ENCODE measurements at places on chromosomes 3 and 15. TPM values are rescaled to one million over a fixed set of nuclear protein-coding genes. Genes with fewer than 3 reads are reported as not detected.

ZNF860 gene
- 2.8 TPM for total RNA-seq

XPC gene
- 15.3 TPM for total RNA-seq

CCR1 gene
- total RNA-seq = 3.7 TPM

RASGRF1 gene
- total RNA-seq = 1.8 TPM

GOLGA6L4 gene
- total RNA-seq = 7.6 TPM

HCN4 gene
- 0.07 TPM for total RNA-seq

ZNF620 gene
- total RNA-seq = 5.9 TPM

ADAMTSL3 gene
- 41.2 TPM for total RNA-seq

SKOR1 gene
- total RNA-seq = not detected

- no peak for DNase-seq
- no peak overlapping the region for H3K27ac ChIP-seq
- H3K36me3 ChIP-seq = no peaks in the 10 kb centered on the region
- H3K27me3 ChIP-seq = no peaks in the 10 kb centered on the region
Measured at GRCh38 chr15:47861111-47861903, 144.0 kb downstream of the SEMA6D start.

- H3K4me1 ChIP-seq = no peaks in the 10 kb centered on the region
- H3K36me3 ChIP-seq = no peaks in the 10 kb centered on the region
- no peak overlapping the region for H3K4me3 ChIP-seq
- H3K27me3 ChIP-seq = no peaks in the 10 kb centered on the region
Measured at GRCh38 chr15:94965593-94965992, 734.2 kb downstream of the MCTP2 start.

GRCh38 chr15:53837263-53837662, 77.8 kb upstream of the WDR72 start:
- no peak overlapping the region for H3K27ac ChIP-seq
- H3K4me3 ChIP-seq = no peak overlapping the region

DNA sequence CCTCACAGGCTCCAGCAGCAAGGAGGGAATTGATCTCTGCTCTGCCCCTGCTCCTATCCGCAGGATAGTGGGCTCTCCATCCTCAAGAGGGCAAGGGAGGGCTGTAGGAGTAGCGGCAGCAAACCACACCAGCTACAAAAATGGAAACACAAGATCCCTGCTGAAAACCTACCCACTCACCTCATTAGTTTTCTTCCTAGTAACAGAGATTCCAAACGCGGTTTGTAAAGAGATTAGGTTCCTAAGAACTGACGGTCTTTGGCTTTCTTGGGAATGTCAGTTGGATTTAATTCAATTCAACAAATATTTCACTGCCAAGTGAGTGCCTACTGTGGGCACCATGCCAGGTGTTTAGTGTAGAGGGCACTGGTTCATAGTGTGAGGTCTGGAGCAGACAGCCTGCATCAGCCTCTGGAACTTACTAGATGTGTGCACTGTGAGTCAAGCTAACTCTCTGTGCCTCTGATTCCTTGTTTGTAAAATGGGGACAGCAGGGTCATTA, 84.7 kb downstream of the MRPL46 start:
- no peaks in the 10 kb centered on the region for H3K4me1 ChIP-seq
- no peak overlapping the region for H3K27ac ChIP-seq
- DNase-seq = no peak
- H3K27me3 ChIP-seq = no peaks in the 10 kb centered on the region
- no peaks in the 10 kb centered on the region for H3K36me3 ChIP-seq

DNA sequence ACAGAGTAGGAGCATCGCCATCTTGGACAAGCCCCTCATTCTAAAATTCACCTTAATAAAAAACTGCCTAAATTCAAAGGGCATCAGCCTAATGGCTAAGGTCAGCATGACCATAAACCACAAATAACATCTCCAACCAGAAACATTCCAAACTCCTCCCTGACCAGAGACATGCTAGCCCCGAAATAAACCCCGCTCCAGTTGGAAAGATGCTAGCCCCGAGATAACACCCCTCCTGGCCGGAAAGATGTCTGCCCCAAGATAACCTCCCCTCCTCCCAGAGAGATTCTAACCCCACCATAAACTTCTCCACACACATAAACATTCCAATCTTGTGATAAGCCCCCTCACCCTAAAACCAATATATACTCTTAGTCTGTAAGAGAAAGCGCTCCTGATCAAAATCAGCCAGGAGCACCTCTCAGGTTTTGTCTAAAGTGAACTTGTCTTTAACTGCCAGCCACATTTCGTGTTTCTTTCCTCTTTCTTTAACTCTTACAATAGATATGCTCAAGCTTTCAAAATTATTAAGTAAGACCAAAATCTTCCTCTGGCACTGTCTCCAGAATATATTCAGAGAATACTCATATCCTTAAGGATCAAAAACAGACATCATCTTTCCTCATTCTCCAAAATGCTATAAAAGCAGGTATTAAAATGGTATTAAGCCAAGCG, 104.1 kb downstream of the GSK3B start:
- no peaks in the 10 kb centered on the region for H3K36me3 ChIP-seq
- no peak overlapping the region for H3K4me3 ChIP-seq
- no peaks in the 10 kb centered on the region for H3K4me1 ChIP-seq
- no peaks in the 10 kb centered on the region for H3K27me3 ChIP-seq
- no peak overlapping the region for H3K27ac ChIP-seq
- no peak for DNase-seq

DNA sequence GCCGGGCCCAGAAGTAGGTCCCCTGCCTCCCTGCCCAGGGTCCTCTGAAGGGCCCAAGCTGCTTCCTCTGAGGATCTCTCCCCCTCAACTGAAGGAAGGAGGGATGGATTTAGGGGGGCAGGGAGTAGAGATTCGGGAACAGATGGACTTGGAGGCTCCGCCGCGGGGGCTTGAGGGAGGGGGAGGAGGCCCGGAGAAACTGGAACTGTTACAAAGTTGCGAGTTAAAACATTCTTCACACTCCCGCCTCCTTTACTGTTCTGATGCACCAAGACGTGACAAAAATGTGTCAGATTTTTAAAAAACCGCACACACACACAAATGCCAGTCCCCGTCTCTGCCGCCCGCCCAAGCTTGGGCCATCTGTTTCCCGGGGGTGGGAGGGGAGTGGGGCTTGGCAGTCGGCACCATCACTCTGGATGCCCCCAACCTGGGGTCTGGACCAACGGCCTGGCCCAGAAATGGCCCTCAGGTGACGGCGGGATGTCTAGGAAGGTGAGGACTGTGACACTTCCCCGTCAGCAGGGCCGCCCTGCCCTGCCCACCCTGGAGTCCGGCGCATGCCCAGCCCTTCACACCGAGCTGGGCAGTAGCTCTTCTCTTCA, 25.0 kb upstream of the LINGO1 start:
- DNase-seq = no peak
- H3K27ac ChIP-seq = no peak overlapping the region
- H3K4me1 ChIP-seq = no peaks in the 10 kb centered on the region
- no peak overlapping the region for H3K4me3 ChIP-seq
- no peaks in the 10 kb centered on the region for H3K27me3 ChIP-seq

- no peak overlapping the region for H3K27ac ChIP-seq
- H3K36me3 ChIP-seq = no peaks in the 10 kb centered on the region
- no peak for DNase-seq
- no peaks in the 10 kb centered on the region for H3K27me3 ChIP-seq
- no peak overlapping the region for H3K4me3 ChIP-seq
Measured at GRCh38 chr15:85172846-85173490, 191.3 kb downstream of the PDE8A start.

GRCh38 chr15:62066663-62067447, at the start of gene C2CD4A:
Gene C2CD4A (plus strand): TSS chr15:62066977. CDS start chr15:62067614, 637 bp downstream.
- H3K27me3 ChIP-seq = no peaks in the 10 kb centered on the region
- peak; percentile 59 for DNase-seq
- no peaks in the 10 kb centered on the region for H3K4me1 ChIP-seq
- H3K4me3 ChIP-seq = peak within 1 kb of the TSS; percentile 47

- no peaks in the 10 kb centered on the region for H3K27me3 ChIP-seq
- no peak for DNase-seq
- no peak overlapping the region for H3K27ac ChIP-seq
Measured at GRCh38 chr15:70167155-70167554, 69.4 kb upstream of the TLE3 start.

DNA sequence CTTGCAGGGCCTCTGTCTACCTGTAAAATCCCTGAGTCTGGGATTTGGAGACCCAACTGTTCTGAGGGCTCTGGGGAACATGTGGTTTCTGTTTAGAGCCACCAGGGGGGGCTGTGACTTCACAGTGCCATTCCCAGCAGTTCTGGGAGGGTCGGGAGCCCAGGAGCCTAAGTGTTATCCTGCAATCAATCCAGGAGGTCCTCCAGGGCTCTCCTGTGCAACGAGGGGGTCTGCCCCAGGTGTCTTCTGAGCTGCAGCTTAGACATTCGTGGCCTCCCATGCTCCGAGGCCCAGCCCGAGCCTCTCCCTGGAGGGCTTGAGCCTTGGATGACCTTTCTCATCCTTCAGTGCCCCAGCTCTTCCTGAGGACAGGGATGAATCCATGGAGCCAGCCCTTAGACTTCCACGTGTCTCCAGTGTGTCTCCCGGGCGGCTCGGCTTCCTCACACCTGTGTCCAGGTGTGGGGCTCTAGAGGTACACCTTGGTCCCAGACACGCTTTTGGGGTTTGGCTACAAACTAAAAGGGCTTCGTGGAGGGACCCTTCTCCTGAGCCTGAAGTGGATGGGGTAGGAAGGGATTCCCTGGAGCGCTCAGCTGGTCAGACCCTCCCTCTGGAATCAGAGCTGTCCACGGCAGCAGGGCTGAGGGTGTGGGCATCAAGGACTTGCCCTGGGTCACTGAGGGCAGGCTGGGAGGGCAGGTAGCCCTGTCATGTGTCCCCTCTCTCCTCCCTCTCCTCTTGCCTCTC, 20.3 kb upstream of the ABTB1 start:
- peak; percentile 50 for DNase-seq
- no peaks in the 10 kb centered on the region for H3K4me1 ChIP-seq
- no peak overlapping the region for H3K4me3 ChIP-seq
- no peaks in the 10 kb centered on the region for H3K36me3 ChIP-seq
- H3K27ac ChIP-seq = no peak overlapping the region

- no peak overlapping the region for H3K4me3 ChIP-seq
- no peaks in the 10 kb centered on the region for H3K4me1 ChIP-seq
- no peaks in the 10 kb centered on the region for H3K36me3 ChIP-seq
- H3K27ac ChIP-seq = no peak overlapping the region
- no peak for DNase-seq
Measured at GRCh38 chr15:50676799-50677483, 9.7 kb downstream of the TRPM7 start.

- H3K4me1 ChIP-seq = no peaks in the 10 kb centered on the region
- no peaks in the 10 kb centered on the region for H3K27me3 ChIP-seq
- DNase-seq = peak; percentile 67
- H3K4me3 ChIP-seq = no peak overlapping the region
- H3K36me3 ChIP-seq = no peaks in the 10 kb centered on the region
- peak overlapping the region; percentile 60 for H3K27ac ChIP-seq
Measured at GRCh38 chr15:100308213-100308600, 33.6 kb downstream of the ADAMTS17 start.

DNA sequence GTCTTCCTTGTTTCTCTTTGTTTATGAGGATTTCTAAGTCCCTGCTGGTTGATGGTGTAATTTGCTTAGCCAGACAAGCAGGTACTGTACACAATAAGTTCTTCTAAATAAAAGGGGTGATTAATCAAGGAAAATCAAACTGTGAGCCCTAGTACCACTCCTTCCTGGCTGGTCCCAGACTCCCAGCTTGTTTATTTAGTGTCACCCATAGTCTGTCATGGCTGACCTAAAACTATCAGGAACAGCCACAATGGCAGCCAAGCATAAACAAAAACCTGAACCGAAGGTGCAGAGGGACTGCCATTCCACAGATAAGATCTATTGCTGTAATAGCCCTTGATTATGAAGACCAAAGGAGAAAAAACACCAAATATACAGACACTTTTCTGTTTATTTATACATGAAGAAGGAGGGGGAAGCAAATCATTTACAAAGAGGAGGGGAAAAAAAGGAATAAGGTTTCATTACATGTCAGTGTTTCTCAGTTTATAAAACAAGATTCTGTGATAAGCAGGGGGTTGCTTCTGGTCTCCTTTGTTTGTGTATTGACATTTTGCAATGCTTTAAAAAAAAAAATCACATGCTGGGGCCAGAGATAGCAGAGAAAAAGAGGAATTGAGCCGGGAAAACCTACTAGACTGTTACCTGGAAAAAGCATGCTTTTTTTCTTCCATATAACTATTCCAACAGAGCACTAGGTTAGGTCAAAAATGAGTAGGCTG, 182.4 kb upstream of the DPH6 start:
- no peak overlapping the region for H3K27ac ChIP-seq
- DNase-seq = no peak
- H3K4me3 ChIP-seq = no peak overlapping the region
- H3K27me3 ChIP-seq = no peaks in the 10 kb centered on the region
- H3K4me1 ChIP-seq = no peaks in the 10 kb centered on the region
- H3K36me3 ChIP-seq = no peaks in the 10 kb centered on the region

- no peak for DNase-seq
- H3K27me3 ChIP-seq = no peaks in the 10 kb centered on the region
- H3K4me3 ChIP-seq = no peak overlapping the region
- H3K27ac ChIP-seq = peak overlapping the region; percentile 18
- no peaks in the 10 kb centered on the region for H3K4me1 ChIP-seq
Measured at GRCh38 chr3:170997961-170998913, 28.3 kb downstream of the SLC2A2 start.

GRCh38 chr3:47571391-47572175, 7.1 kb downstream of the CSPG5 start:
- DNase-seq = no peak
- peaks cover under 1% of the 10 kb centered on the region for H3K27me3 ChIP-seq
- H3K36me3 ChIP-seq = no peaks in the 10 kb centered on the region

GRCh38 chr15:58043192-58043903, 22.2 kb downstream of the ALDH1A2 start:
- H3K4me1 ChIP-seq = no peaks in the 10 kb centered on the region
- no peaks in the 10 kb centered on the region for H3K36me3 ChIP-seq
- H3K4me3 ChIP-seq = no peak overlapping the region

DNA sequence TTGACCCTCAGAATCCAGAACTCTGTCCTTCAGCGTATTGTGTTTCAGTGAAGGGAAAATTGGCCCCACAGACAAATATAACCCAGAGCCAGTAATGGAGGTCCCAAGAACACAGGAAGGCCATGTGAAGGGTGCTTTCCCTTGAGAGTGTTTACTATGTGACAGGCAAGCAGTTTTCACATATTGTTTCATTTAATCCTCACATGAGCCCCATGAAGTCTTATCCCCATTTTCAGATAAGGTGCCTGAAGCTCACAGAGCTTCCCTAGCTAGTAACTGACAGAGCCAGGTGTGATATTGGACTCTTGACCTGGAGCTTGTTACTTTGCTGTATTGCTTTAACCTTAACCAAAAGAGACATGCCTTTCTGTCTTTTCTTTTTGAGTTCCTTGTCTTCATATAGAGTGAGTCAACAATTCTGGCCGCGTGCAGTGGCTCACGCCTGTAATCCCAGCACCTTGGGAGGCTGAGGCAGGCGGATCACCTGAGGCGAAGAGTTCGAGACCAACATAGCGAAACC, 9.4 kb upstream of the DVL3 start:
- no peaks in the 10 kb centered on the region for H3K27me3 ChIP-seq
- H3K4me3 ChIP-seq = no peak overlapping the region

- no peak overlapping the region for H3K4me3 ChIP-seq
- H3K27ac ChIP-seq = no peak overlapping the region
- no peaks in the 10 kb centered on the region for H3K27me3 ChIP-seq
- H3K4me1 ChIP-seq = no peaks in the 10 kb centered on the region
- no peak for DNase-seq
- H3K36me3 ChIP-seq = no peaks in the 10 kb centered on the region
Measured at GRCh38 chr3:61985020-61985419, 388.3 kb downstream of the FEZF2 start.

- no peak overlapping the region for H3K27ac ChIP-seq
- DNase-seq = no peak
- H3K4me3 ChIP-seq = no peak overlapping the region
- no peaks in the 10 kb centered on the region for H3K36me3 ChIP-seq
- no peaks in the 10 kb centered on the region for H3K27me3 ChIP-seq
- H3K4me1 ChIP-seq = no peaks in the 10 kb centered on the region
Measured at GRCh38 chr3:78906245-78906644, 861.6 kb downstream of the ROBO1 start.
